ENCODE measurements at places on chromosomes 12 and 14.

DNA sequence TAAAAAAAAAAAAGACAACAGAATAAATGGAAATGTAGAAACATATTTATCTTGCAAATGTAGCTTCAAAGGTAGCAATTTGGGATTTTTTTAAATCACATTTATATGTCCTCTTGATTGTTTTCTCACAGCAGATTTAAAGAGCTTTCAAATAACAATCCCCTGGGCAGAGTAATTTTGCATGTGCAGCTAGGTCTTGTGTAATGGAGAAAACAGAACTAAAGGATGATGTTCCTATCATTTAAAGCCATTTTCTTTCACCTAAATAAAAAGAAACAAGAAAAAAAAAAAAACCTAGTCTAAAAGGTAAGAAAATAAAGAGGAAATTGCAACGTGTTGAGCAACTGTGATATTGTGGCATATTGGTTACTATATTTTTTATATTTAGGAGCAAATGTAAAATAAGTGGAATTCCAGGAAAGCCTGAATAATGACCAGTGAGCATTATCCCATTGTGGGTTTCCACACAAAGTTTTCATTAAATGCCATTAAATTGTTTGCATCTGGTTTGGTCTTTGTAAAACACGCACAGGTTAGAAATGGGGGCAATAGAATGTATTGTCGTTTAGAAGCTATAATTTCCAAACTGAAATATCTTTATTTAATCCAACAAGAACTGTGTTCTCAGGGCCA, 215.6 kb downstream of the SLC6A15 start:
- no peak for DNase-seq
- no peak overlapping the region for H3K27ac ChIP-seq
- H3K4me1 ChIP-seq, result no peaks in the 10 kb centered on the region
- H3K36me3 ChIP-seq, result no peaks in the 10 kb centered on the region
- H3K27me3 ChIP-seq, result no peaks in the 10 kb centered on the region

DNA sequence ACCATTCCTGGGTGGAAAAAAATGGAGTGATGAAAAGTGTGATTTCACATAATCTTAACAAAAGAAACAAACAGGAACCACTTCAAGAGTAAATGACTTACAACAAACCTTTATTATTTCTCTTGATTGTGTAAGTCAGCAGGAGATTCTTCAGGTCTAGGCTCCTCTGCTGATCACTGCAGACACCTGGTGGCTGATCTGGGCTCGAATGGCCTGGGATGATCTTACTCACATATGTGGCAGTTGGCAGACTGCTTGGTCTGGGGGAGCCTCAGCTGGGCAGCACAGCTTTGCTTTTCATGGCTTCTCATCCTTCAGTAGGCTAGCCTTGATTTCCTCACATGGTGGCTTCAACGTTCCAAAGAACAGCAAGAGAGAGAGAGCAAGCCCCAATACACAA, 215.4 kb upstream of the PRICKLE1 start:
- no peak overlapping the region for H3K4me3 ChIP-seq
- no peaks in the 10 kb centered on the region for H3K27me3 ChIP-seq
- no peak overlapping the region for H3K27ac ChIP-seq
- H3K36me3 ChIP-seq, result no peaks in the 10 kb centered on the region
- no peak for DNase-seq

- H3K27ac ChIP-seq, result peak overlapping the region; percentile 94
- DNase-seq, result peak; percentile 65
- H3K4me1 ChIP-seq, result peaks cover 43% of the 10 kb centered on the region
- H3K27me3 ChIP-seq, result no peaks in the 10 kb centered on the region
- peaks cover 10% of the 10 kb centered on the region for H3K36me3 ChIP-seq
These were observed 64.4 kb upstream of the BTG1 start for GRCh38 chr12:92210071-92210470.

- H3K4me3 ChIP-seq, result no peak overlapping the region
- DNase-seq, result no peak
- peaks cover 14% of the 10 kb centered on the region for H3K27me3 ChIP-seq
- H3K36me3 ChIP-seq, result no peaks in the 10 kb centered on the region
- no peak overlapping the region for H3K27ac ChIP-seq
- no peaks in the 10 kb centered on the region for H3K4me1 ChIP-seq
These were observed 65.1 kb downstream of the SIX6 start for GRCh38 chr14:60573943-60574495.

DNA sequence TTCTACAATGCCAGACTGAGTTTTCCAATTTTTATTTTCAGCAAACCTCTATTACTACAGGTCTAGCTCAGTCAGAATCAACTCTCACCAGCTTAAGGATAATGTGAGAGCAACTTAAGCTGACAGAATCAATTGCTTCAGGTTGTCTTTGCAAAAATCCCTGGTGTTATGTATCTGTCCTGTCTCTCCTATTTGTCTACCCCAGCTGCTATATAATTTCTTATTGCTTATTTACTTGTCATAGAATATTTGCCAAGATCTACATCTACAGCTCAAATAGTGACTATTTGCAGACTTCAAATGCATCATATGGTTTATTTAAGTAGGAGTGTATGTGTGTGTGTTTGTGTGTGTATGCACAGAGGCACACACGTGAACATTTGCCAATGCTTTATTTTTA, 54.1 kb downstream of the FOXG1 start:
- H3K36me3 ChIP-seq, result no peaks in the 10 kb centered on the region
- no peaks in the 10 kb centered on the region for H3K4me1 ChIP-seq
- H3K4me3 ChIP-seq, result no peak overlapping the region
- no peaks in the 10 kb centered on the region for H3K27me3 ChIP-seq
- no peak overlapping the region for H3K27ac ChIP-seq
- DNase-seq, result no peak

DNA sequence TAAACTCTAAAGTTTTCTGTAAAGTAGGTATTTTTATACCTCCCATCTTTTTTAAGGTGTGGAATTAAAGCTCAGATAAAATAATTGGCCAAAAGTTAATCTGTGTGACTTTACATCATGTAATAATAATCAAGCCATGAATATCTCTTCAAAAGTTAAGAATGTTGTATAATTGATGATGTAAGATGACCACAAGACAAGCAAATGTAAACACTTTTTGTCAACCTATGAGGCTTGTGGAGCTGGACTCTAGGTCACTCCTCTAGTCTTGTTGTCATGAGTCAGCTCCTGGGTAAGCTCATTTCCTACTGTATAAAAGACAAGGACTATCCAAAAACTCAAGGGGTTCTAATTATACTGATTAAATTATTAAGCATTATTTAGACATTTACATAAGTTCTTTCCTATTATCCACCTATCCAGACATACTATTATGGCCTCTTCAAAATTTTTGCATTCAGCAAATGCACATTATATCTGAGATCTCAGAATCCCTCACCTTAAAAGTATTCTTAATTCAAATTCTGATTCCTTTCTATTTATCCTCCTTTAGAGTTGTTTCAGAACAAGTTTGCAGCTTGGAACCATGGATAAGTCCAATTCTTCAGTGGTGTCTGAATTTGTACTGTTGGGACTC, at the start of gene OR4K5:
Gene OR4K5, plus strand, starts transcription at position 587 of the 637 bp plus-strand sequence. Its CDS starts 0 bp downstream, at position 587.
- H3K36me3 ChIP-seq, result no peaks in the 10 kb centered on the region
- no peak for DNase-seq

DNA sequence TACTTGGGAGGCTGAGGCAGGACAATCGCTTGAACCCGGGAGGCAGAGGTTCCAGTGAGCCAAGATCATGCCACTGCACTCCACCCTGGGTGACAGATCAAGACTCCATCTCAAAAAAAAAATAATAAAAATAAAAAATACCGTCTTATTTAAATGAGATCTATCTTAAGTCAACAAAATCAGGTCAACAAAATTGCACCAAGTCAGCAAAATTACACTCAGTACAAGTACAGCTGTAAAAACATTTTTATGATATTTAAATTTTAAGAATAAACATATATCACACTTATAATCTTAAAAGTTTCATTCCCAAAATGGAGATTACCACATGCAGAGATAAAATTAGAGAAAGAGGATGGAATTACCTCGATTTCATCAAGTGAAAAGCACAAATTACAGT, 33.2 kb downstream of the HECTD1 start:
- no peaks in the 10 kb centered on the region for H3K27me3 ChIP-seq
- DNase-seq, result no peak
- peaks cover 50% of the 10 kb centered on the region for H3K36me3 ChIP-seq

DNA sequence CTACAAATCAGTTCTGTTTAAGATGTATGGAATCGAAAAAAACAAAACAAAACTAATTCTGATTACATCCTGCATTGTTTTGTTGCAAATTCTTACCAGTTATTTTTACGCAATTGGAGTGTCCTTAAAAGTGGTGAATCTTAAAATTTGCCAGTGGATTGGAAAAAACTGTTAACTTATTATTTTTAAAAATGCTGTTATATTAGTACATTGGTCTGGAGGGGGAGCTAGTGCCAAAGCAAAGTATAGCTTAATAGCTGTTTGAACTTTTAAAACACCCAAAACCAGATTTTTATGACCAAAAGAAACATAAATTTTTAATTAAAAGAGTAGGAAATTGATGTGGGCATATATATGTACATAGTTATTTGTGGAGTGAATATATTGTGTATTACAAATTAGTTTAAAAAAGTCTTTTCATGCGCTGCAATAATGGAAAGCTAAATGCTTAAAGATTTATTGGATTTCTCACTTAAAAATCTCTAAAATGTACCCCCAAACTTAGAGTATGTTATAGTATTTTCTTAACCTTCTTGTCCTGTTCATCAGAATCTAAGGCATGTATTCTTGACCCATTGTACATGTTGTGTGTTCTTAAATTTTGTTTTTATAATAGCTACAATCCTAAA, 2.5 kb downstream of the FUT8 start:
- peaks cover 38% of the 10 kb centered on the region for H3K4me1 ChIP-seq
- peak overlapping the region; percentile 99 for H3K4me3 ChIP-seq
- no peak overlapping the region for H3K27ac ChIP-seq
- no peaks in the 10 kb centered on the region for H3K27me3 ChIP-seq

GRCh38 chr14:72605921-72606220, 288.0 kb downstream of the DPF3 start:
- peaks cover 5% of the 10 kb centered on the region for H3K4me1 ChIP-seq
- peaks cover 23% of the 10 kb centered on the region for H3K27me3 ChIP-seq
- H3K4me3 ChIP-seq, result no peak overlapping the region
- no peaks in the 10 kb centered on the region for H3K36me3 ChIP-seq
- H3K27ac ChIP-seq, result no peak overlapping the region

- DNase-seq, result no peak
- no peaks in the 10 kb centered on the region for H3K27me3 ChIP-seq
- no peaks in the 10 kb centered on the region for H3K4me1 ChIP-seq
- H3K4me3 ChIP-seq, result no peak overlapping the region
- no peak overlapping the region for H3K27ac ChIP-seq
These were observed 13.2 kb downstream of the KCNH5 start for GRCh38 chr14:63032076-63032475.

- H3K4me1 ChIP-seq, result peaks cover 27% of the 10 kb centered on the region
- H3K4me3 ChIP-seq, result peak overlapping the region; percentile 89
- H3K27me3 ChIP-seq, result peaks cover 24% of the 10 kb centered on the region
These were observed 945 bp upstream of the HIP1R start for GRCh38 chr12:122834104-122834920.

DNA sequence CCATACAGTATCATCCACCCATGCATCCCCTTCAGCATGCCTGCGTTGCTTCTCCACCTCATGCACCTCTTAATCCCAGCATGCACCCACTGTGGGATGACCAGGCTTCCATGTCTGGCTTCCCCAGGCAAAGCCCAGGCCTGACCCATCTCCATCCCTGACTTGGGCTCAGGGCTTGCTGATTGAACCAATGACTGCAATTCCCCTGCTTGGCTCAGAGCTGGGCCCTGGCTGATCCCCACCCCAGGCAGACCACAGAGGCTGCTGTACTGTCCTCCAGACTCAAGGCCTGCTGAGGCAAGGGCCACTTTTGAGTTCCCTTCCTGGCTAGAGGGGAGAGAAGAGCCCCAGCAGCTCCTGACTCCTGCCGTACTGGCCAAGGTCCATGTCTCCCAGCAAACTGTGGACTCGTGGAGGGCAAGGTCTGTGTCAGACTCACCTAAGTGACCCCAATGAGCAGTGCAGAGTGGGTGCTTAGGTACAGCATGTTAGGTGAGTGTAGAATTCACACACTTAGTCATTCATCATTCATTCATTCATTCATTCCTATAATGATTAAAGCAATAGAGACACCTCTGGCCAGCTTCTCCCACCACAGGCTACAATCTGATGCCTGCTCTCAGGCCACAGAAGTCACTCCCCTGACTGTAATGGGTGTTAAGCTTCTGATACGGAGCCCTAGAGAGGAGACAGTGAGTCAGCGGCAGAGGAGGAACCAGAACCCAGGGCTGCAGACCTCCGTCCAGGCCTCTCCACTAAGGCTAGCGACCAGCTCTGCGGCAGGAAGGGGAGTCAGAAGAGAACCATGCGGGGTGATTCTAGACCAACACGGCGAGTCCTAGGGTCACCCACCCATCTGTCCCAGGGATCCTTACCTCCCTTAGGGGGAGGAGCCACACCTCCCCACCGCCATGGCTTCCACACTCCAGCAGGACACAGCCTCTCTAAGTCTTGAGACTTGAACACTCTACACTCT, 2.9 kb downstream of the BEGAIN start:
- H3K27ac ChIP-seq, result no peak overlapping the region
- H3K36me3 ChIP-seq, result no peaks in the 10 kb centered on the region
- H3K4me1 ChIP-seq, result no peaks in the 10 kb centered on the region
- H3K4me3 ChIP-seq, result no peak overlapping the region
- peaks cover 15% of the 10 kb centered on the region for H3K27me3 ChIP-seq

- DNase-seq, result no peak
- H3K36me3 ChIP-seq, result no peaks in the 10 kb centered on the region
- no peak overlapping the region for H3K27ac ChIP-seq
- no peaks in the 10 kb centered on the region for H3K27me3 ChIP-seq
- H3K4me3 ChIP-seq, result no peak overlapping the region
- no peaks in the 10 kb centered on the region for H3K4me1 ChIP-seq
These were observed 241.5 kb upstream of the FBXO33 start for GRCh38 chr14:39673734-39674133.

GRCh38 chr14:44369401-44370123, 137.5 kb downstream of the FSCB start:
- no peak for DNase-seq
- no peak overlapping the region for H3K4me3 ChIP-seq
- H3K36me3 ChIP-seq, result no peaks in the 10 kb centered on the region
- no peaks in the 10 kb centered on the region for H3K4me1 ChIP-seq
- no peak overlapping the region for H3K27ac ChIP-seq

All from activated CD4-positive, alpha-beta T cell treated with anti-CD3 and anti-CD28 coated beads, Interleukin-2, amount 10 ng/mL, durations not matched to agents 24 days and 14 days (primary cell).